ENCODE measurements at places on chromosomes 2 and 18.

DNA sequence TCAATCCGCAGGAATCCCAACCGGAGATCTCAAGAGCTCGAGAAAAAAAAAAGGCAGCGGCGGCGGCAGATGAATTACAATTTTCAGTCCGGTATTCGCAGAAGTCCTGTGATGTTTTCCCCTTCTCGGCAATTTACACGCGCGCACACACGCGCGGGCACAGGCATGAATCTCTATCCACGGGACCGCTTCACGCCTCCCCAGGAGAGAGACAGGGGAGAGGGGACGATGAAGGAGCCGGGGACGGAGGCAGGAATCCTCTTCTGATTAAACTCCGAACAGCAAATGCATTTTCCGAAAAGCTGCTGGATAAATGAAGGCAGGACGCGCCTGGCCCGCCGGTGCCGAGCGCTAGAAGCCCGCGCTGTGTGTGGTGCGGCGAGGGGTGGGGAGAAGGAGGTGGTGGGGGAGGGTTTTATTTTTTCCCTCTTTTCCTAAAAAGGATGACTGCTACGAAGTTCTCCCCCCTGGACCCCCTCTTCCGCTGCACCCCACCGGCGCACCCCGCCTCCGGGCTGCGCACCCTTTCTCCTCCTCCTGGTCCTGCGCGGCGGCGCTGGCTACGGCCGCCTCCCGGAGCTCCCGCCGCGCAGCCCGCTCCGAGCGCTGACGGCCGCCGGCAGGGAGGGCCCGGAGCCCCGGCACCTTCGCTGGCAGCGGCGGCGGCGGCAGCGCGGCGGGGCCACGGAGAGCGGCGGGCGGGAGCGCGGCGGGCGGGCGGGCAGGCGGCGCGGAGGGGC is at the start of gene BCL2:
BCL2 (minus strand) TSS at position 387 of the 740 bp plus-strand sequence.
- DNase-seq = no peak

DNA sequence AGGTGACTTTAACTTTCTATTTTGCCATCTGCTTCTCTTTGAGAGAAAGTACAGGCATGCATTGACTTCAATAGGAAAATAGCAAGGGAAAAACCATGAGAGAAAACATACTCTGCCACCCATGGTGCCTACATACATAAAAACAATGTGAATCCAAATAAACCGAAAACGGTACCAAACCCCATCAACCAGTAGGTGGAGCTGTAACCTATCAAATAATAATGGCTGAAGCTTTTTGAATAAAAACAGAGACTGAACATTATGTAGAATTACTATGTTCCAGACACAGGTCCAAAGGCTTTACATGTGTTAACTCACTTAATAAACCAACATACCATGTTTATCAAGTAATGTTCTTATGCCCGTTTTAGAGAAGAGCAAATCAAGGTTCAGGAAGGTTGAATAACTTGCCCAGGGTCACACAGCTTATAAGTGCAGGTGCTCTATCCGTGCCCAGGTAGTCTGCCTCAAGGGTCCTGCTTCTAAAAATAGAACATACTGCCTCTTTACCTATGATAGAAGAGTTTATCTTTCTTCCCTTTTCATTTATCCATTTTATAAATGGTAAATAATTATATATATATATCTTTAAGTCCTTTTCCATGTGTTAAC is 293.9 kb upstream of the SYT4 start:
- peak; percentile 19 for DNase-seq

GRCh38 chr2:148702475-148702874 is 57.9 kb downstream of the EPC2 start:
- no peak for DNase-seq

DNA sequence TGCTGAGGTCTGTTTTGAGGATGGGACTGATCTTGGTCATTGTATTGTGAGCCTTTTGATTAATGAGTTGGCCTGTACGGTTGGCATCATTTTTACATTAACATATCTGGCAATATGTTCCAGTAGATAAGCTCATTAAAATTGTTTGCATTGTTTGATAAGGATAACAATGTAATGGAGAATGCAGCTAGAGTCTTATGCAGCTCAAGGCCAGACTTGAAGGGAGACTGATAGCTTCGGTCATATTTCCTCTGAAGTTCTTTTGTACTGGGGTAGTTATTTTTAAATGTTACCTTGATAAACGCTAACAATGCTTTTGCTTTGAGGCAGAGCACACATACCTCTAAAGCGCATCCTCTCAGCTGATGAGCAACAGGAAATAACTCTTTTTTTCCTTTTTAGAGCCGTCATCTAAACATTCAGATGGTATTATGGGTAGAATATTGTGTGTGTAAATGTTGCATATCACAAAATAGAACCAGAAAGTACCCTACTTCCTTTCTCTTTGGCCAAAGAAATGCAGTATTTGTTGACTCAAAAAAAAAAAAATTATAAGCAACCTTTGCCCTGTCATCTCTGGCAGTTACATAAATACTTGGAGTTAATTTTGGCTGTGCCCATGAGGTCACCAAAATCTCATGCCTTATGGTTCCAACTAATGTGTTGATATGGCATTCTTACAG is 1.3 kb downstream of the MAPRE2 start:
- DNase-seq = peak; percentile 72

DNA sequence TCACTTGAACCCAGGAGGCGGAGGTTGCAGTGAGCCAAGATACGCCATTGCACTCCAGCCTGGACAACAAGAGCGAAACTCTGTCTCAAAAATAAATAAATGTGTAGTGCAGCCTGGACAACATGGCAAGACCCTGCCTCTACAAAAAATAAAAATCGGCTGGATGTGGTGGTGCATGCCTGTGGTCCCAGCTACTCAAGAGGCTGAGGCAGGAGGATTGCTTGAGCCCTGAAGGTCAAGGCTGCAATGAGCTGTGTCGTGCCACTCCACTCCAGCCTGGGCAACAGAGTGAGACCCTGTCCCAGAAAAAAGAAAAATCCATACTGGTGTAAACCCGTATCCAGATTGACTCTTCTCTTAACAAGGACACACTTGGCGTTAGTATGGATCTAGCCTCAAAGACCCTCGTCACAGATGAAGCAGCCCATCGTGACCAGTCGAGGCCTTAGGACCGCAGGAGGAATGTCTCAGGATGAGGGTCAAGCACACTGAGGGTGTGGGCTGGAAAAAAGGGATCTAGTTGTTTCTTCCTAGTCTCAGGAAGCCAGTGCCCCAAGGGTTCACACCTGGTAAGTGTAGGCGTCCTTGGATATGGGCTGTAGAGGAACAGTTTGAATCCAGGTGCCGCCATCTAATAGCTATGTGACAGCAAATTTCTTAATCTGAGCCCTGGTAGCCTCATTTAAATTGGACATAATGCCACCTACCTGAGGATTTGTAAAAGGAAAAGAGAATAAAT is 4.0 kb upstream of the GPBAR1 start:
- no peak for DNase-seq

- no peak for DNase-seq
Measured at GRCh38 chr2:200223205-200223784, 83.2 kb upstream of the SPATS2L start.

DNA sequence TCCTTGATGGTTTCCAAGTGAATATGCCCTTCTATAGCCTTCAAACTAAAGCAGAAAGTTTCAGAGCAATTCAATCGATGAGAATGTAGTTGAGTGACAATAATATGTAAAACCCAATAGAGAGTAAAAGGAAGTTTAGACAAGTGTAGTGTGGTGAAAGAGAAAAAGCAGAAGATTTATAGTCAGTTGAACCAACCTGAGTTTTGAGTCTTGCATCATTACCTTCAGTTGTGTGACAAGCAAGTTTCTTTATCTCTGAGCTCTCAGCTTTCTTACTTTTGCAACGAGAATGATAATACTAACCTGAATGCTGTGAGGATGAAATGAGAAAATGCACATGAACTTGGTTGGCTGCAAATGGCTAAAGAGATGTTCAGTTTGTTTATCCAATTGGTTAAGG is 40.6 kb upstream of the TMEM247 start:
- DNase-seq = no peak

- DNase-seq = peak; percentile 14
Measured at GRCh38 chr2:1886405-1886992, 142.2 kb upstream of the PXDN start.

DNA sequence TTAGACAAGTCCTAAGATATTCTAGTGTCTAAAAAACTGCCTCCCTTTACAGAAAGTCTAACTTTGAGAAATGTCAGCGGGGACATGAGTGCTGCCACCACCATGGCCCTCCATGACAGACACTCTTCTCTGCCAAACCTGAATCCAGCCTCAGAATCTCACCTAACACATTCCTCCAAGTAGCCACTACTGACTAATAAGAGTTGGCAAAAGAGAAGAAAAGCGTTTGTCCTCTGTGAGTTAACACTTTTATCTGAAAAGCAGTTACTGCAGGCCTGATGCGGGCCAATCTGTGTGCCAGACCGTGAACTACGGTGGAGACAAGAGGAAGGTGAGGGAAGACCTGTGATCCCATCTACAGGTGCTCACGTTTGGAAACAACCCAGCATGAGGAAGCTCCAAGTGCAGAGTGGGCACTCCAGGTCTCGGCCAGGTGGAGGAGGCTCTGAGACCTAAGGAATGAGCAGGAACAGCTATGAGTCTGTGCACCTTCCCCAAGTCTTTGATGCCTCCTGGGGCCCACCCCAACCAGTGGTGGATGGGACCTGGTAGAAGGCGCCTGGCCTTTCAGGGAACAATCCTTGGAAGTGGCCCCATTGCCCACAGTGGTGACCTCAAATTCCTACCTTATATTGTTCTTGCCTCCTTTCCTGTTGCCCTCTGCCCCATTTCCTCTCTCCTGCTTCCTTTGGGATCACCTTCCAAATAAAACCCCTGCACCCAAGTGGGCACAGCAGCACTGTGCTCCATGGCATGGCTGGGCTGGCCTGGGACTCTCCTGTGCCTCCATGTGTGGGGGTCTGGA is 91.6 kb downstream of the BIN1 start:
- DNase-seq = no peak

GRCh38 chr2:47203995-47204394 is 48.9 kb upstream of the STPG4 start:
- no peak for DNase-seq

GRCh38 chr2:20595439-20596192 is 55.3 kb downstream of the HS1BP3 start:
- peak; percentile 11 for DNase-seq

DNA sequence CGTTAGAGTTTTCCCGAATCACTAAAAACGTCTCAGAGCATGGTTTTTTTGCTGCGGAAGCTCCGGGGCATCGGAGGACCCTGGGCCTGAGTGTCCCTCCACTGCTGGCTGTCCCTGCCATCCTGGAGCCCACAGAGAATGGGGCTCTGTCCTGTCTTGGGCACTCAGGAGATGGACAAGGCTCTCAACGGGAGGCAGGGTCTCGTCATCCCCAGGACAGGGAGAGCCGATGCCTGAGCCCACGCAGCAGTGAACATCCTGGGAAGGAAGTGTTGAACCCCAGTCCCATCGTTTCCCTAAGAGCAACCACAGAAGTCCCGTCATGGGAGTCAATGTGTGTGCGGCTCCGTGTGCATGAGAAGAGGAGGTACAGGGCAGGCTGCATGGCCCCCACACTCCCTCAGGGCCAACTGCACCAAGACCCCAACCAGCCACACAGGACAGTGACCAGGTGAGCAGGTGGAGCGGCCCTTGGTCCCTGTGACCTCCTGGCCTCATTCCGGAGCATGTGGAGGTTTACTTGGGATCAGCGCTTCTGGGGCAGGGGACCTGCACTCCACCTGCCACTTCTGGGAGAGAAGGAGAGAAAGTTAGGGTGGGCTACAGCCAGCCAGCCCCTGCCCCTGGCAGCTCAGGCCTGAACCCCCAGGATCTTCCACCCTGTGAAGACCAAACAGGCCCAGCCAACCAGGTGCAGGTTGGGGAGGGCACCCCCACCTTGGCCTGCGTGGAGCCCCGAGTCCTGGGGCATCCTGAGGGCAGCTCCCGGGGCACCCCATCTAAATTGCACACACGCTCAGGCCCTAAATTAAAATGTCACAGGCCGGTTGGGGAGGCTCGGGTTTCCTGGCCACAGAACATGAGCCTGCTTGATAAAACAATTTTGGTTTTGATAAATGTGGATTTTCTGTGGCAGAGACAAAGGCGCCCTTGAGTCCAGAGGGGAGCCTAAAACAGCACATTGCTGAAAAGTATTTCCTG is 3.1 kb upstream of the SNED1 start:
- no peak for DNase-seq

GRCh38 chr2:222554517-222554916 is 101.4 kb downstream of the FARSB start:
- no peak for DNase-seq

DNA sequence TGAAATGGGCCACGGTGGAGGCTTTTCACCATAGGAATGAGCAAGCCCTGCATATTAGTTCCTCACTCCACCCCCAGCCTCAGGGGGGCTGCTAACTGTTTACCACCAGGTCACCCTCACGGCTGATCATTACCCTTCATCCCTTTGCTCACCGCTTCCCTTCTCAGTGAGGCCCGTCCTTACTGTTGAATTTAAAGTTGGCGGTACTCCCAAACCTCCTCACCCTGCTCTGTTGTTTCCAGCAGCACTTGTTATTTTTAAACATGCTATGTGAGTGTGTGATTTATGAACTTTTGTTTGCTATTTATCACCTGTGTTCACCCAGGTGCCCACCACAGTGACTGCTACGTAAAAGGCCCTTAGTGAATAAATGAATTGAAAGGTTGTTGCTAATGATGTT is 243.6 kb downstream of the ZNF407 start:
- DNase-seq = no peak

DNA sequence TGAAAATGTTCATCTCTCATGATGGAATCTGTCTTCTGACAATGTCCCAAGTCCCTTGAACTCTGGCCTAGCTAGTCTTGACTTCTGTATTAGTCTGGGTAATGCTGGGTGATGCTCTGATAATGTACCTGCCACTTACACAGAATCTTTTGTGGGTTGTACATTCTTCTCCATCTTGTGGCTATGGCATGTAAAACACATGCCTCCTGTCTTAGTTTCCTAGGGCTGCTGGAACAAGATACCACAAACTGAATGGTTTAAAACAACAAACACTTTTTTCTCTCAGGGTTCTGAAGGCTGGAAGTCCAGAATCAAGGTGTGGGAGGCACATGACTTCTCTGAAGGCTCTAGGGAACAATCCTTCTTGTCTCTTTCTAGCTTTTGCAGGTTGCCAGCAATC is 57.1 kb downstream of the RAPGEF4 start:
- DNase-seq = no peak

All from CD4-positive, alpha-beta T cell treated with Interleukin-10 for 1 hour (primary cell).